Effector CD8-positive, alpha-beta T cell (primary cell): ENCODE measurements at places on chromosomes 2 and 18.

DNA sequence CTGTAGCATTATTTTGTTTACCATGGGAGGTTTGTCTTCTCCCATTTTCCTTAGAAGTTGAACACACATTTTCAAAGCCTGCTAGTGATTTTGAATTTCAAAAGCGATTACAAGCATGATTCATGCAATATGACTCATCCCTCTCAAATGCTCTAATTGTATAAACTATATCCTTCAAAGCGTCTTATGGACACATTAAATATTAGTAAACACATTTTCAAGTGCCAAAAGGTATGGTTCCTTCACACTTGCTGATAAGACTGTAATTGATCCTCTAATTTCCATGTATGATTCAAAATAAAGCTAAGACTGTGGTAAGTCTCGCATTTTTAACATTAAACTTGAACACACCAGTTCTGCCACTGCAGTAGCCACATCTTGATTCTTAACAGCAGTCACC, 512.9 kb downstream of the LRRTM4 start:
- DNase-seq, result no peak

GRCh38 chr18:39360072-39360471, 1794.5 kb upstream of the CELF4 start:
- no peak for DNase-seq

GRCh38 chr18:3623769-3624545, 174.0 kb downstream of the TGIF1 start:
- DNase-seq, result no peak

GRCh38 chr2:55403256-55403998, 16.2 kb downstream of the CCDC88A start:
- DNase-seq, result no peak

DNA sequence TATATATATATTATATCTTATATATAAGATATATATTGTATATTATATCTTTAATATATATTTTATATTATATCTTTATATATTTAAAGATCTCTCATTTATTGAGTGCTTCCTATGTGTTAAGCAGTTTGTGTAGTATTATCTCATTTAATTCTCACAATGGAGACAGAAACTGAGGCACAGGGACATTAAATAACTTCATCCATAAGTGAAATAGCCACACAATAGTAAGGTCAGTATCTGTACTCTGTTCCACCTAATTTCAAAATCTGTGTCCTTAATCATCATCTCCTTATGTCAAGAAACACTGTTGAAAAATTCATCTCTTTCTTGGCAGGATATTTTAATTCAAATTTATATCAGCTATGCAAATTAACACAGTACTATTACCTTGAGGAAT, 52.8 kb upstream of the CD302 start:
- no peak for DNase-seq
